Amygdala (tissue), 56 donors: ENCODE measurements at places on chromosomes 7 and 10.

- DNase-seq = no peak
Observed at GRCh38 chr7:65812281-65812680, 60.6 kb upstream of the VKORC1L1 start.

DNA sequence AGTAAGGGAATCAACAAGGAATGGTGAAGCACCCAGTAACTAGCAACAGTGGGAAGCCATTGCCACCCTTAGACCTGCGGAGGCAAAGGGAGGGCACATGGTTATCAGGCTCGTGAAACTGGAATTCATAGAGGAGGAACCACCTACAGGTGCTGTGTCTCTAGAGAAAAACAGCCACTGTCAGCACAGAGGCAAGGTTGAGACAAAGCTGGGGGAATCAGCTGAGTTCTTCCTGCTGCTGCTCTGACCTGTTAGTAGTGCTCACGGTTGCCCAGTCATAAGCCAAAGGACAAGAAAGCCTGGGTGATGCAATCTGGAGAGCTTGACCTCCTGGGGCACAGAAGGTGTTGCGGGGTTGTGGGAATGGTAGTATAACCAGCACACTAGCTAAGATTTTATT, 110.1 kb downstream of the TPST1 start:
- DNase-seq = no peak

GRCh38 chr10:72455889-72456595, 101.3 kb upstream of the DNAJB12 start:
- DNase-seq = no peak

- no peak for DNase-seq
Observed at GRCh38 chr7:68125168-68125567, 1128.5 kb downstream of the TYW1 start.

- DNase-seq = no peak
Observed at GRCh38 chr7:139602143-139602722, 78.7 kb downstream of the CLEC2L start.

DNA sequence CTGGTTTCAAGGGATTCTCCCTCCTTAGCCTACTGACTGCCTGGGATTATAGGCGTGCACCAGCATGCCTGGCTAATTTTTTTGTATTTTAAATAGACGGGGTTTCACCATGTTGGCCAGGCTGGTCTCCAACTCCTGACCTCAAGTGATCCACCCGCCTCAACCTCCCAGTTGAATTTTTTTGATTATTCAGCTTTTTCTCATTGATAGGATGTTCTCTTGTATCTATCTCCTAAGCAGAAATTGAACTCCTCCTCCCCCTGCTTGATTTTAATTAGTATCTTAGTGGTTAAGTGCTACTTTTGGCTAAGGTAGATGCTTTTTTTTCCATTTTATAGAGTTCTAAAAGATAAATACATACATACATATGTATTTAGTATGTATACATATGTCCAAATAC, 101.0 kb downstream of the ZNF277 start:
- no peak for DNase-seq

- no peak for DNase-seq
Observed at GRCh38 chr7:27098578-27099451, 3.0 kb upstream of the HOXA1 start.
